ENCODE measurements at places on chromosomes 2 and 18. TPM values are rescaled to one million over a fixed set of nuclear protein-coding genes. Genes with fewer than 3 reads are reported as not detected.

Gene MYCN
- not detected for total RNA-seq

Gene ALK
- 0.16 TPM for total RNA-seq

Gene VSNL1
- 0.16 TPM for total RNA-seq

Gene ZBTB14
- 14.6 TPM for total RNA-seq

Gene SETBP1
- 32.0 TPM for total RNA-seq

Gene C2orf49
- total RNA-seq: 15.5 TPM

Gene PROM2
- total RNA-seq: 0.36 TPM

Gene GLI2
- total RNA-seq: 19.0 TPM

Gene MDH1B
- total RNA-seq: 1.8 TPM

Gene INHBB
- total RNA-seq: 10.1 TPM

Gene RAD51AP2
- not detected for total RNA-seq

Gene LINC00305
- total RNA-seq: not detected

Gene SCN7A
- total RNA-seq: not detected

Gene CBLN2
- not detected for total RNA-seq

Gene HADHA
- 123 TPM for total RNA-seq

Gene KYNU
- total RNA-seq: 2.4 TPM

Gene RBM44
- total RNA-seq: 0.49 TPM

Gene MARS2
- total RNA-seq: 3.9 TPM

Gene C2orf15
- not detected for total RNA-seq

Gene RSAD2
- total RNA-seq: 5.0 TPM

Gene GAREM1
- 3.7 TPM for total RNA-seq

Gene HRH4
- total RNA-seq: not detected

Gene EVX2
- total RNA-seq: under 0.01 TPM

Gene NDUFB3
- 18.5 TPM for total RNA-seq

Gene PELI1
- 5.8 TPM for total RNA-seq

Gene NEB
- 0.16 TPM for total RNA-seq

Gene EFR3B
- total RNA-seq: 0.16 TPM

Gene GYPC
- 120 TPM for total RNA-seq

Gene FN1
- total RNA-seq: 9,792 TPM

Gene IL1F10
- not detected for total RNA-seq

Gene EPB41L3
- 32.0 TPM for total RNA-seq

Gene SFT2D3
- 6.6 TPM for total RNA-seq

Gene SPEG
- total RNA-seq: 55.8 TPM

Gene SLC30A3
- total RNA-seq: not detected

Gene ATG4B
- 58.0 TPM for total RNA-seq

Gene CYTIP
- not detected for total RNA-seq

Gene APLF
- total RNA-seq: 10.5 TPM

Gene EGR4
- total RNA-seq: 0.12 TPM
